ENCODE measurements at places on chromosomes 7 and 10. TPM values are rescaled to one million over a fixed set of nuclear protein-coding genes. Genes with fewer than 3 reads are reported as not detected.

DNA sequence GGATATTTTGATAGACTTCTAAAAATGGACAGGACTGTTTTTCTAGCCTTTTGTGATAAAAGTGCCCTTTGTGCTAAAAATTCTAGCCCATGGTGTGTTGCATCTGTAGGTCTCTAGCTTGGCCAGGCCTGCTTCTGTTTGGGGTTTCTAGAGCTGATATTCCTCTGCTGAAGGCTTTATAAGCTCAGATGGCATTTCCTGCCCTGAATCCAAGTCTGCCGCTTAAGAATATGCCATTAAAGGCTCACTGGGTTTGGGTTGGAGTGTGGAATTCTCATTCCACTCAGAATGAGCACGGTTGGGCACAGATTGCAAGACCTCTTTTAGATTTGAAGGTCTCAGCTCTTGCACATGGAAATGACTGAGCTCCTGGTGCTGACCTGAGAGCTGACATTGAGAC, 49.4 kb upstream of the IGFBP3 start:
- no peak overlapping the region for H3K27ac ChIP-seq
- H3K36me3 ChIP-seq: no peaks in the 10 kb centered on the region
- DNase-seq: no peak
- H3K27me3 ChIP-seq: no peaks in the 10 kb centered on the region

GRCh38 chr7:91182819-91183764, 81.1 kb upstream of the FZD1 start:
- no peak for DNase-seq
- H3K4me3 ChIP-seq: no peak overlapping the region
- H3K36me3 ChIP-seq: no peaks in the 10 kb centered on the region
- H3K4me1 ChIP-seq: no peaks in the 10 kb centered on the region

DNA sequence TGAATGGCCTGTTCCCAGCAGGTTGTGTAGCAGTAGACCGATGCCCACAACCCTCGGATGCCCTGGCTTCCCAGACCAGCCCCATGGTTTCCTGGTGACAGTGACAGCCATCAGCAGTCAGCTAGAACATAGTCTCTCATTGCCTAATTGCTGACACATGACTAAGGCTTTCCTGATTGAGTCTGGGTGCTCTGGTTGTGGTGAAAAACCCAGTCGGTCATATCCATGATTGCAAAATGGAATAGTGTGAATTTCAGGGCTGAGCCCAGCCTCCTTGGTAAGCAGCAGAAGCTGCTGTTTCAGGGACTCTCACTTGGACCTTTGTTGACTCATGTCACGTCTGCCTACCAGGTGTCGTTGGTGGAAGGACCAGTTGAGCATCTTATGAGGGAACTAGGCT, 36.6 kb downstream of the POR start:
- no peaks in the 10 kb centered on the region for H3K27me3 ChIP-seq
- DNase-seq: peak; percentile 83
- no peaks in the 10 kb centered on the region for H3K4me1 ChIP-seq
- H3K27ac ChIP-seq: no peak overlapping the region

GRCh38 chr10:31466313-31466712, 147.3 kb downstream of the ZEB1 start:
- H3K27me3 ChIP-seq: no peaks in the 10 kb centered on the region
- DNase-seq: no peak
- H3K4me1 ChIP-seq: no peaks in the 10 kb centered on the region
- no peak overlapping the region for H3K4me3 ChIP-seq
- peaks cover 74% of the 10 kb centered on the region for H3K36me3 ChIP-seq
- H3K27ac ChIP-seq: no peak overlapping the region

DNA sequence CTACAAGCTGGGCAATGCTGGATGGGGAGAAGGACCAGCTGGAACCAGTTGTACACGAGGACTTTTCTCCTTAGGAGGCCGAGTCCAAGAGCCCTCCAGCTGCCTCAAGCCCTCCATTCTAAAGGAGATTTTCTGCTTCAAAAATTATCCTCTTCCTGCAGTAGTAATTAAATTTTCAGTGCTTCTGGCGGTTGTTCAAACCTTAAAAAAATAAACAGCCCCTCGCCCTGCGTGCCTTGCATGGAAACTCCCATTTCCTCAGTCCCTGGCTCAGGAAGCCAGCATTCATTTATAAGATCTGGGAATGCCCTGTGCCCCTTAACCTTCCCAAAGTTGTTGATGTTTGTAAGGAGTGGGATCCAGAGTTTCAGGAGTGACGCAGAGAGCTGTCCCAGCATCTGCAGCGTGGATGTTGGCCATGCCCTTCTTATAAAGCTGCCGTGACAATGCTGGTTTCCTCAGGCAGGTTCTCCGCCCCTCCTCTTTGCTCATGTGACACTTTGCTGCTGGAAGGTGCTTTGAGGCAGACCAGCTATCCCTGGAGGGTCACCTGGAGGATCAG, 24.0 kb upstream of the ACTR3B start:
- no peak overlapping the region for H3K4me3 ChIP-seq
- DNase-seq: no peak
- H3K27me3 ChIP-seq: no peaks in the 10 kb centered on the region
- no peak overlapping the region for H3K27ac ChIP-seq

DNA sequence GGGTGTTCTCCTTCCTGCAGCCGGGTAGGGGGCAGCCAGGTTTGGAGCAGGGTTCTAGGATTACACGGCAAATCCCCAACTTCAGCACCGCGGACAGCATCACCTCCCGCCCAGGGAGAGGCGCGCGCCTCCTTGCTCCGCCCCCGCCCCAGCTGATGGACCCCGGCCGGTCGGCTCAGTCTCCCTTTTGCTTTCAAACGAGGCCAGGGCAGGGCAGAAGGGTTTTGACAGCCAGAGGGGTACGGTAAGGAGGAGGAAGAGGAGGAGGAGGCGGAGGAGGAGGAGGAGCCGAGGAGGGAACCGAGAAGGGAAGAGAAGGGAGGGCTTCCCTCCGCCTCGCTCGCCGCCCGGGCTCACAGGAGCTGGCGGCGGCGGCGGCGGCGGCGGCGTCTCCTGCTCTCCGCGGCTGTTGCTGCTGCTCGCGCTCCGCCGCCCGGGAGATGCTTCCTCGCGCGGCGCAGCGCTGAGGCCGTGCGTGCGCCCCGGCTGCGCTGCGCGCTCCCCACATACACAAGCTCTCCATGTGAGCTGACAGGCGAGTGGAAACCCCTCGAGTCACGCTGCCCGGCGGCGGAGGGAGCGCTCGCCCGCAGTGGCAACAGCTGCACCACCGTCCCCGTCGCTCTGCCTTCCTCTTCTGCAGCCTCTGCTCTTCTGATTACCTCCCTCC, 615 bp upstream of the CNTNAP2 start:
- no peaks in the 10 kb centered on the region for H3K36me3 ChIP-seq
- peak; percentile 63 for DNase-seq
- H3K27me3 ChIP-seq: peaks cover 15% of the 10 kb centered on the region
- peak overlapping the region; percentile 37 for H3K4me3 ChIP-seq
- H3K4me1 ChIP-seq: peaks cover 18% of the 10 kb centered on the region
- no peak overlapping the region for H3K27ac ChIP-seq

GRCh38 chr10:106213493-106213892, 951.0 kb downstream of the SORCS1 start:
- no peaks in the 10 kb centered on the region for H3K4me1 ChIP-seq
- H3K27ac ChIP-seq: no peak overlapping the region
- no peaks in the 10 kb centered on the region for H3K27me3 ChIP-seq
- H3K36me3 ChIP-seq: no peaks in the 10 kb centered on the region
- H3K4me3 ChIP-seq: no peak overlapping the region

The HOGA1 gene
- polyA plus RNA-seq: 0.15 TPM

The SLC26A5 gene
- 0.22 TPM for polyA plus RNA-seq

The TAF5 gene
- 2.5 TPM for polyA plus RNA-seq

Measured in spleen (tissue), 13 donors.